ENCODE measurements at places on chromosomes 11 and 22. TPM values are rescaled to one million over a fixed set of nuclear protein-coding genes. Genes with fewer than 3 reads are reported as not detected.

PRR14L gene
- total RNA-seq = 38.2 TPM

DNA sequence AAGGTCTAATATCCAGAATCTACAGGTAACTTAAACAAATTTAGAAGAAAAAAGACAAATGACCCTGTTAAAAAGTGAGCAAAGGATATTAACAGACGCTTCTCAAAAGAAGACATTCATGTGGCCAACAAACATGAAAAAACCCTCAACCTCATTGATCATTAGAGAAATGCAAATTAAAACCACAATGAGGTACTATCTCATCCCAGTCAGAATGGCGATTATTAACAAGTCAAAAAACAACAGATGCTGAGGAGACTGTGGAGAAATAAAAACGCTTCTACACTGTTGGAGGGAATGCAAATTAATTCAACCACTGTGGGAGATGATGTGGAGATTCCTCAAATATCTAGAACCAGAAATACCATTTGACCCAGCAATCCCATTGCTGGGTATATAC lies 67.2 kb downstream of the SLC17A6 start:
- no peak for DNase-seq

GGT1 gene
- total RNA-seq = 54.3 TPM

GVQW3 gene
- total RNA-seq = 2.5 TPM

- DNase-seq = no peak
Observed at GRCh38 chr11:86888164-86889000, 66.8 kb downstream of the FZD4 start.

TSSK2 gene
- 0.29 TPM for total RNA-seq

- no peak for DNase-seq
Observed at GRCh38 chr22:35959121-35959800, 69.4 kb downstream of the RBFOX2 start.
